ENCODE measurements at places on chromosomes 7 and 10. TPM values are rescaled to one million over a fixed set of nuclear protein-coding genes. Genes with fewer than 3 reads are reported as not detected.

The AP5Z1 gene
- total RNA-seq: 14.6 TPM

GRCh38 chr10:124498056-124498455 is 36.4 kb downstream of the LHPP start:
- DNase-seq: no peak

GRCh38 chr7:82049891-82050533 is 280.2 kb upstream of the HGF start:
- DNase-seq: peak; percentile 64

GRCh38 chr10:117094856-117095255 is 43.2 kb downstream of the VAX1 start:
- no peak for DNase-seq

The FGFBP3 gene
- total RNA-seq: 0.21 TPM

DNA sequence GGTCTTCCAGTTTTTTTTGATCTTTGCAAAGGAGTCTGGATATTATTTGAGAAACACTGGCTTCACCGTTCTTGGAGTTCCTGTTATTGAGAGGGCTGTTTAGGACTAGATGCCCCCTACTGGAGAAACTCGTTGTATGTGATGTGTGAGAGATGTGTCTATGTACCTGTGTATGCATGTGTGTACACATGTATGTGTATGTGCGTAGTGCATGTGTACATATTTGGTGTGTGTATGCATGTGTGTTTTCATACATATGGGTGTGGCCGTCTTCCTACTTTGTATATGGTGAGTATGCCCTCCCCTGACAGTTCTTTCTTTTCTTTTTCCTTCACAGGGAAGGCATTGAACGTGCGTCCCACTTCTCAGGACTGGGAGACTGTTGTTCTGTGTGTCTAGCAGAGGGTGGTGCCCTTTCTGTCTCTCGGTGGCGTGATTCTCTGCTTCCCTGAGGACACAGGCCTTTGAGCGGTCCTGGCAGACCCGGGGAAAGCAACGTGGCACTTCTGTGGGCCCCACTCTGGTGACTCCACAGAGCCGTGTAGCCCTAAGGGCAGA is 3.0 kb upstream of the CALHM3 start:
- peak; percentile 68 for DNase-seq

DNA sequence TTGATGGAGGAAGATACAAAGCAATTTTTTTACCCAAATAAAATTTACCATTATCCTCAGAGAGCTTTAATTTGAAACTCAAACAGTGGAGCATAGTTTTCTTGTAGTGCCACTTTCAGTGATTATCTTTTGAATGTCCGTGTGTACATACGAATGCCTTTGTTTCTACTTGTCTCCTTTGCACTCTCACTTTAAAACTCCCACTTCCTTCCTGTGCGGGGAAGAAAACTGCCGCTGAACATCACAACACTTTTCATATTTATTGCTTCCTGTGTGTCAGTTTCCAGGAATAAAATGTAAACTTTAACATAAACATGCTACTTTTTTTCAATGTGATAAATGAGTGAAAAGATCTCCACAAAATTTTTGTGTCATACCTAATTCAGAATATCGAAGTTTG is 102.4 kb downstream of the SEMA3A start:
- DNase-seq: peak; percentile 32

The EEPD1 gene
- 9.4 TPM for total RNA-seq

- DNase-seq: peak; percentile 36
These were observed 140.7 kb downstream of the SND1 start for GRCh38 chr7:127792528-127793342.

GRCh38 chr7:41785265-41785664 is 82.4 kb upstream of the INHBA start:
- no peak for DNase-seq

DNA sequence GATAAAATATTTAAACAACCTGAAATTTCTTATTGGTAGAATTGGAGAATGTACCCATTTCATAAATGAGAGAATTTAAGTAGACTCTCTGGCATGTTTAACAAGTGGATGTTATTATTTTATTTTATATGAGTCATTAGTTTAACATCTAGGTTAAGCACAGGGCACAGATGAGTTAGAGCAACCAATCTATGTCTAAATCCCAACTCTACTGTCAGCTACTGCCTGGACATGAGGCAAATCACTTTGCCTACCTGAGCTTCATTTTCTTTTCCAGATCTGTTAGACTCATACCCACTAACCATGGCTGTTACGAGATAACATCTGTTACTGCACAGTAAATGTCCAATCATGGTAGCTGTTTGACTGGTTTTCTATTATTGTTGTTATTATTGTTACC is 251.1 kb downstream of the INHBA start:
- DNase-seq: no peak

GRCh38 chr10:128210215-128211063 is 84.2 kb upstream of the MKI67 start:
- DNase-seq: no peak

The CDK6 gene
- 49.2 TPM for total RNA-seq

GRCh38 chr7:74183653-74184450 is 9.7 kb downstream of the EIF4H start:
- DNase-seq: no peak

The PTF1A gene
- total RNA-seq: not detected

DNA sequence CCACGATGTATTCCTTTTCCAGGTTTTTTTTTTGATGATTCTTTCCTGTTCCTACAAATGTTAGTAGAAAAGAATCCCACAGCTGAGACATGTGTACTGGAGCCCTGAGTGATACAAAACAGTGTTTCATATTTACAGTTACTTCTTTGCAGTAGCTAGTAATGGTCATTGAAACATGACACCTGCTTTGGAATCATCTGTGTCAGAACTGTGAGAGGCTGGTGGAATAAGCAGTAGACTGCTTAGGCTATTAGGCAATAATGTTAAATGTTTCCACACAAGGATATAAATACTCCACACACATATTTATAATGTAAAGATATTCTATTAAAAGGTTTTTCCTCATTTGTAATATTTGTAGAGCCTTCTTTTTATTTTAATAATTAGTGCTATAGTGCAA is 394.0 kb downstream of the THSD7A start:
- DNase-seq: peak; percentile 41

DNA sequence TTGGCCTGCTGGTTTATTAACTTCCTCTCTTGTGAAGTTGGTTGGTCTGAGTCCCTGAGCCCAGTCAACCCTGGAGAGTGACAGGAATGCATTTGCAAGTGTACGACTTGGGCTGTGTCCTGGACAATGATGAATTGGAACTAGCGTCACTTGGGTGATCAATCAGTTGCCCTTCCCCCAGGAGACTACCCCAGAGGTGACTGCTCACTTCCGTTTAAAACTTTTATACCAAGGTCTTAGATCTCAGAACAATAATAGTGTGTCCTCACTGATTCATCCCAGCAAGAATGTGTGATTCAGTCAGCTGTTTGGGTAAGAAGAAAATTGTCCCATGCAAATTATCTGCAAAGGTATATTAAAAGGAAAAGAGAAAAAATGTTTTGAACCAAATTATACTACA is 102.9 kb upstream of the ARMC3 start:
- DNase-seq: no peak

- DNase-seq: peak; percentile 81
These were observed 95.4 kb downstream of the ZRANB1 start for GRCh38 chr10:125037145-125037877.

- DNase-seq: no peak
These were observed 7.6 kb upstream of the ORAI2 start for GRCh38 chr7:102425639-102426267.

The KCTD7 gene
- 7.1 TPM for total RNA-seq

The CALML5 gene
- total RNA-seq: not detected

- DNase-seq: no peak
These were observed 106.7 kb downstream of the USP6NL start for GRCh38 chr10:11504566-11505285.

The GRID2IP gene
- total RNA-seq: not detected

The GNGT1 gene
- total RNA-seq: not detected

The DDC gene
- not detected for total RNA-seq

The MICU1 gene
- total RNA-seq: 54.5 TPM

- peak; percentile 42 for DNase-seq
These were observed 620.2 kb downstream of the ANKRD7 start for GRCh38 chr7:118844748-118845147.
